ENCODE measurements at places on chromosomes 2 and 18.

GRCh38 chr2:10398496-10398895 lies 49.6 kb downstream of the ODC1 start:
- no peak for DNase-seq

- no peak for DNase-seq
Observed at GRCh38 chr18:72672364-72673184, 128.4 kb upstream of the CBLN2 start.

DNA sequence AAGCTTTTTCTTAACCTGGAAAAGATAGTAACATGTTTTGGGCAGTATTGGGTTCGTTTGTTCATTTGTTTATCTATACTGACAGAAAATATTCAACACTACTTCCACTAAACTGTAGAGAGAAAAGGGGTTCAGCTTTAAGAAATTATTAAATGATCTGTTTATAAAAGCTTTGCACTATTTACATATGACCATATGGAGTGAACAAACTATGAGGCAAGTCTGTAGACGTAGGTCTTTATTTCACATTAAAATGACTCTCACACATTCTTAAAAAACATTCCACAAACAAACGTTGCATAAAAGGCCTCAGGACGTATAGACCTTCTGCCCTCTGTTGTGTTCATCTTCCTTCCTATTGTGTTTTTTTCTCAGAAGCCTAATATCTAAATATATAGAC lies 94.6 kb downstream of the CD226 start:
- DNase-seq: no peak

- DNase-seq: no peak
Observed at GRCh38 chr2:41180387-41180786, 728.5 kb upstream of the SLC8A1 start.

DNA sequence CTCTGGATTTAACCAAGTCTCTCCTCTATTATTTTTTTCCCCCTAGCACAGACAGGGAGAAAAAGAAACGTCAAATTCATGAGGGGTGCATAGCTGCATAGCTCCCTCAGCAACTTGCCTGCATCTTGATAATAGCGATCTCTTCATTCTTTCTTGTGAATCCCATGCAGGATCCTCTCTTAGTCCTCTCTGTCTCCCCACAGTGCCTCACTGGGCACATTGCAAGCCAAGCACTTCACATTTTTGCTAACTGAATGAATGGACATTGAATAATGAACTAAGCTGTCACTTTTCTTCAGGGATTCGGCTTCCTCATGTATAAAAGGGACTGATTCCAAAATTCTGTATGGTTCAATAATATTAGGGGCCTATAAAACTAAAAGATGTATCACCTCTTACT lies 2.9 kb upstream of the EPB41L3 start:
- no peak for DNase-seq

- DNase-seq: no peak
Observed at GRCh38 chr2:177529166-177529565, 136.6 kb downstream of the AGPS start.

GRCh38 chr18:48833701-48834412 lies 116.9 kb downstream of the SMAD7 start:
- DNase-seq: no peak

- DNase-seq: no peak
Observed at GRCh38 chr2:6301426-6301825, 564.3 kb downstream of the CMPK2 start.

- DNase-seq: no peak
Observed at GRCh38 chr18:35683021-35683420, 101.5 kb downstream of the GALNT1 start.

DNA sequence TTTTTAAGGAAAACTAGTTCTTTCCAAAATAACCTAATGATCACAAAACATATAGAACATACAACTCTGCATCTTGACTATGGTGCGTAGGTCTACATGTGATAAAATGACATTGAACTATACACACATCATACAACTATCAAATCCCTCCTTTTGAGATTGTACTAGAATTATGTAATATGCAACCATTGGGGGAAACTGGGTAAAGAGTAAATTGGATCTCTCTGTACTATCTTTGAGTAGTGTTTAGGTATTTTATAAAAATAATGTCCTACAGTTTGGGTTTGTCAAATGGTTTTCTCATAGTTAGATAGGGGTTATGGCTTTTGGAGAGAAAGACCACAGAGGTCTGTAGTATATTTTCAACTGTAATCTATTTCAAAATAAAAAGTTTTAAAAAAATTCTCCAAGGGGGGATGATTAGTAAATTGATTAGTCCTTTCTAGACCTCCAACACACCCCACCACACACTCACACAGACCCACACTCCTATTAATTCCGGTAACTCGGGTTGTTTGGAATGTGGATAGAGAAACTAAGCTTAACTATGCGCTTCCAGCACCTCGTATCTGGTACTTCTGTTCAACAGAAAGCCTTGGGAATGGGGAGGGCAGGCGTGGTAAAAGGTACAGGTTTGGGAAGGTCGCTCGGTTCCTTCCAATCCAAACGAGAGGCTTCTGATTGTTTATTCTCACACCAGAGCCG lies 695 bp upstream of the BIRC6 start:
- no peak for DNase-seq

- DNase-seq: no peak
Observed at GRCh38 chr2:197310987-197311420, 424 bp upstream of the ANKRD44 start.

- no peak for DNase-seq
Observed at GRCh38 chr2:68234405-68234804, 17.9 kb downstream of the PPP3R1 start.

GRCh38 chr2:236874866-236875481 lies 210.7 kb upstream of the COPS8 start:
- no peak for DNase-seq

DNA sequence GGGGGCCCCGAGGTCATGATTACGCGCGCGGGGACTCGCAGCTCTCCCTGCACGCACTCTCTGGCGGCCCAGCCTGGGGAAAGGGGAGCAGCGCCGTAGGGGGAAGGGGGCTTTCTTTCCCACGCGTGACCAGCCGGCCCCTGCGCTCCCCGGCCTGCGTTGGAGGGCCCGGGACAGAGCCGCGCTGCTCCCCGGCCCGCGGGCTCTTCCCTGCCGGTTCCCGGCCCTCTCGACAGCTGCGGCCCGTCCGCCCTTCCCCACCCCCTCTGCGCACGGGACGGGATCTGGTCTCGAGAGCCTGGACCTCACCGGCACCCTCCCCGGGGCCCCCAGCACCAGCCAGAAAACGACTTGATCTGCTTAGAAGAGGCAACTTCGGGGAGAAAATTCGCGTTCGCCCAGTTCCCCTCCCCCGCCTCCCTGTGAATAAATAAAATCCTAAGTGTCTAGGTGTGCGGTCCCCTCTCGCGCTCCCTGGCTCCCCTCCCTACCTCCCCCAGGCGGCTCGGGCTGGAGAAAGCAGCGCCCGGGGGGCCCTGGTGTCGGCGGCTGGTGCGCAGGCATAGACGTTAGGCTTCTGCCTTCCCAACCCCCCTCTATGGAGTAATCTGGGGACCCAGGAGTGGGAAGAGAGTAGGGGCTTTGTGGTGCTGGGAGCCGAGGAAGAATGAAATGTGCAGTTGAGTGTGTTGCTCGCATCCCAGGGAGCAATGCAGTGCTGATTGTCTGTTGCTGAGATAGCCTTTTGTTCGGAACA lies 803 bp upstream of the FIGN start:
- DNase-seq: no peak

GRCh38 chr2:59974051-59974766 lies 579.2 kb downstream of the BCL11A start:
- no peak for DNase-seq

DNA sequence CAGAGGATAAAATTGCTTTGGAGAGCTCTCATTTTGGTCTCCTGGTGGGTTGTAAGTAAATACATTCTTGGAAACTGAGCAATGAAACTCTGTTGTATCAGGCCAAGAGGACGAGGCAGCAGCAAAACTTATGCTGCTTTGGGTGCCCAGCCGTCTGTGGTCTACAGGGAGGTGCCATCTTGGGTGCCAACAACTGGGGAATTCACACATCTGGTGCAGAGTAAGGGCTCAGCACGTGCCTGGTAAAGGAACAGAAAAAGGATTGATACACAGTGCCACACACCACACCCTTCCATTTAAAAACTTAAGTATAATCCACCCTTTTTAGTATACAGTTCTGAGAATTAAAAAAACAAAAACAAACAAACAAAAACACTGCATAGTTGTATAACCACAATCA lies 221.9 kb downstream of the TSN start:
- DNase-seq: no peak

DNA sequence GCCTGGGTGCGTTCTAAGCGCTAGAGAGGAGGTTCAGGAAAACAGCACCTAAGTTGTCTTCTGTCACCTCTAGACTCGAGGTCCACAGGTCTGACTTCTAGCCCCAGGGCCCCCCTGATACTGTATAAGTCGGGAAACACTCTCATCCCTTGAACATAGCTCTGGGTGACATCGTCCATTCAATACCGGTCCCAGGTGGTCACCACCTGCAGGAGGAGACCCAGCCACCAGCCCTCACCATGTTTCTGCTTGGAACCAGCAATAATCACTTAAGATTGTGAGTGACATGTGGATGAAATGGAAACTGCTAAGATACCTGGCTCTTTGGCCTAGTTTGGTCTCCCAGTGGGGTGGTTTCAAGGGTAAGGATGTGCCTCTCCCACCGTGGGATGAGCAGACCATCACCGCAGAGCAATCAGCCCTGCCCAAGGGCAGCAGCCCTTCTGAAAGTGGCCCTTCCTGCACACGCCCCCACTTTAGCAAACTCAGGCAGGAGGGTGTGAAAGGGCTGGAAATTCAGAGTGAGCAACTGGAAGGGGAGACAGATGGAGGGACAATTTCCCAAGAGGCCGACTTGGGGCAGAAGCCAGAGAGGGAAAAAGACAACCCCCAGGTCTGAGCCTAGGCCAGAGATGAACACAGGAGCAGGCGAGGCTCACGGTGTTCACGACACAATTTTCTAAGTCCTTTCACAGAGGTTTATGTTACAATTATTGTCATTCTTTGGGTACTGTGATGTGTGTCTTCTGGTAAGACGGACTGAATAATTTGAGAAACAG lies 95.2 kb downstream of the ZNF516 start:
- DNase-seq: no peak

- DNase-seq: no peak
Observed at GRCh38 chr2:32721376-32721775, 93.5 kb downstream of the TTC27 start.
